ENCODE measurements at places on chromosomes 4 and X.

DNA sequence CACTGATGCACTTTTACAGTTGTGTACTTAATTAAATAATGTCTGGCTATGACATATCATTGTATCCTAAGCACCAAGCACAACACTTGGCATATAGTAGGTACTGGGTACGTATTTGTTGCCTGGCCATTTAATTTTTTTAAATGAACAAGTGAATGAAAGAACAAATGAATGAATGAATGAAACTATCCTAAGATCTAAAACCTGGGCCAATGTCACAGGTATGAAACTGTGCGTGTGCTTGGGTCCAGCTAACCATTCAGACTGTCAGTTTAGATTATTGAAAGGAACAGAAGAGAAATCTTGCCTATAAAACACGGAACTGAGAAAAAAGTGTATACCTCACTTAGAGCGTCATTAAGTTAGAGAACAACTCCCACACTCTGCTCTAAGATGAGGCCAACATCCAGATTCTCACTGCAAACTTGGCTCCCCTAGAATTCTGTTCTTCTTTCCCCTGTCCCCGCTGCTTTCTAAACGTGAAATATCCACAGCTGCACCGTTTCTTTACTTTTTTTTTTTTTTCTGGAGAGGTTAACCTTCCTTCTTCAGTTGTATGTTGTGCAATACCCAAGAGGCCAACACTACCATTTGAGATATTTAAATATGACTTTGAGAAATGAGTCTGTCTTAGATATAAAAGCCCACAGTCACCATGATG lies 17.3 kb upstream of the SEL1L3 start:
- DNase-seq = no peak

DNA sequence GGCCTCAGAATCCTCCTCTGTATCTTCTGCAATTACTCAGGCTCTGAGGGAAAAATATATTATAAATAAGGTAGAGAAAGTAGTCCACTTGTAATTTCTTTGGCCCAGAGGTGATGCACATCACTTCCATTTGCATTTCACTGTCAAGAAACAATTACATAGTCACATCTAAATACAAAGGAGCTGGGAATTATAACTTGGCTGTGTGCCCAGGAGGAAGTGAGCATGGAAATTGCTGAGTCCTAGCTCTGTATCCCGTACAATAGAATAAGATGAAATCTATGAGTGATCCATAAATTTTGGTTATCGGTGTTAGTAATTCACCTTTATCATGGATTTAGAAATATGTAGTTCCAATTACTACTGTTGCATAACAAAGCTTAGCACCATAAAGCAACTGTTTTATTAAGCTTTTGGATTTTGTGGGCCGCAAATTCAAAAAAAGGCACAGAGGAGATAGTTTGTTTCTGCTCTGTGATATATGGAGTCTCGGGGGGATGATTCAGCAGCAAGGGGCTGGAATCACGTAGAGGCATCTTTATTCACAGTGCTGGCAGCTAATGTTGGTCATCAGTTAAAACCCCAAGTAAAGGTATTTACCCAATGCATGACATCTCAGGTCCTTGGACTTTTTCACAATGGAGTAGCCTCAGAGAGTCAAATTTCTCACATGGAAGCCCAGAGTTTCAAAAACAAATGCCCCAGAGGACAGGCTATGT lies 241.4 kb upstream of the GALNT7 start:
- no peak for DNase-seq

DNA sequence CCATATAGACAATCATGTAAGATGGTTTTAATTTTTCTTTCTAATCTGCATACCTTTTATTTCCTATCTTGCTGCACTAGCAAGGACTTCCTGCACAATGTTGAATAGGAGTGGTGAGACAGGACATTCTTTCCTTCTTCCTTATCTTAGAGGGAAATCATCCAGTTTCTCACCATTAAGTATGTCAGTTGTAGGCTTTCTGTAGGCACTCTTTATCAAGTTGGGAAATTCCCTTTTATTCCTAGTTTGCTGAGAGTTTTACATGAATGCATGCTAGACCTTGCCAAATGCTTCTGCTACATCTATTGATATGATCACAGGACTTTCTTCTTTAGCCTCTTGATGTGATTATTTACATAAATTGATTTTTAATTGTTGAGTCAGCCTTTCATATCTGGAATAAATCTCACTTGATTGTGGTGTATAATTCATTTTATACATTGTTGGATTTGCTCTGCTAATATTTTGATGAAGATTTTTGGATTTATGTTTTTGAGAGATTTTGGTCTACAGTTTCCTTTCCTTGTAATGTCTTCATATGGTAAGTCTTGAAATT lies 23.8 kb downstream of the RNF175 start:
- no peak for DNase-seq

DNA sequence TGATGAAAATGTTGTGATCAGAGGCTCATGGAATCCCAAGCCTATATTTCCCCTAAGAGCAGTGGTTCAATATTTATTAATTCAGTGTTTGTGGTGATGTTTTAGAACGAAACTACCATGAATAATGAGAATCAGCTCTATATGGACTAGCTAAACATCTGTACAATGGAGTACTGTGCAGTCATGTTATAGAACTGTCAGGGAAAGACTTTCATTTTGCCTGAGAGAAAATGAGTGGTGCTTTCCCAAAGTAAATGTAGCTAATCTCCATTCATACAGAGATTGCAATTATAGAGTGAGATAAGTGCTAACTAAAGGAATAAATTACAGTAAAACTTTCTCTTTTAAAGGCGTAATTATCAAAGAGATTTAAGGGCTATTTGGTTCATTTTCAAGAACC lies 147.1 kb downstream of the FRAS1 start:
- DNase-seq = no peak

DNA sequence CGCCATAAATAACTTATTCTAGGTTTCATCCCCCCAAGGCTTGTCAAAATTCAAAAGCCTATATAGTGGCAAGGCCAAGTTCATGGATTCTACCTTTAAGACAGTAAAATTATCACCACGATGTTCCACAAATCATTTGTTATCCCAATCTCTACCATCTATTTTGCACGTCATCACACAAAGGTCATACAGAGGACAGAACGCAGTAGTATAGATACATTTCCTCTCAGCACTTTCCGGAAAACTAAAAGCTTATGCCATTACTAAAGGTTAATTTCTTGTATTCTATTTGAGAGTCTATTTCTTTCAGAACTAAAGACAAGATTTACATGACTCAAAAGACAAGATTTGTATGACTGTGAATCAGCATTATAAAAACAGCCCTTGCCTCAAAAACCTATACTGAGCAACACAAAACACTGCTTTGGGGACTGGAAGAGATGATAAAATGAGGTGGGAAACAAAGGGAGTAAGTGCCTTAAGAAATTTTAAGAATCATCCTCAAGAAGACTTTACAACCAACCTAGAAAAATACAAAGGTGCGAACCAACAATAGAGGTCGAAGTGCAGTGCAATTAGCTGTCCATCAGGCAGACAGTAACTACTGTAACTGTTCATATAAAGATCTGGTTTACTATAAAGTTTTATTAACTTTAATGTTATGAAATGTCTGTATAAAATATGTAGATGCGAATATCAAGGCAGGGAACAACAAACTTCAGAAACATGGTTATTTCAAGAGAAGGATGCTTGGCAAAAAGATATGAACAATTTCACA lies 7.6 kb downstream of the UBE2D3 start:
- no peak for DNase-seq

DNA sequence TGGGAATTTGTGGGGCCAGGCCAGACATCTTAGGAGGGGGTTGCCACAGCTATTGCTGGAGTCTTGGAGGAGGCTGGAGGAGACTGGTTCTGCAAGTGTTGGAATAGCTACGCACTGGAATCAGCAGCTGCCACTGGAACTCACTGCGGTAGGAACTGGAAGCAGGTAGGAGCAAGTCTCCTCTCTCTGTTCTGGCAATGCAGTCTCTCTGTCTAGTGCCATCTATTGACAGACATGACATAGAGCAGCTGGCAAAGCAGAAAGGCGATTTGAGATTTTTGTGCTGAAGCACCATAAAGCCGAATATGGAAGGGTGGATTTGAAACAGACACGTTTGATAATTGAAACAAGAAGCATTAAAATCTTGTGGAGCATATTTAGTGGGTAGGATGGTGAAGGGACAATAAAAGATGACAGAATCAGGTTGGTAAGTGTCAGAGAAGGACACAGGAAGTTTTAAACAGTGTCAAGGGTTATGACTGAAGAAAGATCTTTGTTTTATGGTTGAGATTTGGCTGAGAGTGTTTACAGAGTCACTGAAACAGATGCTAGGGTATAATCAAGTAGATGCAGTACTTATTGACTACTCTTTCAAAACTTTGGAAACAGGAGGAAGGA lies 23.5 kb upstream of the SYNPO2 start:
- DNase-seq = no peak

GRCh38 chr4:142535009-142535408 lies 311.1 kb downstream of the INPP4B start:
- no peak for DNase-seq

- DNase-seq = no peak
Measured at GRCh38 chr4:150591406-150591805, 9.5 kb downstream of the MAB21L2 start.

DNA sequence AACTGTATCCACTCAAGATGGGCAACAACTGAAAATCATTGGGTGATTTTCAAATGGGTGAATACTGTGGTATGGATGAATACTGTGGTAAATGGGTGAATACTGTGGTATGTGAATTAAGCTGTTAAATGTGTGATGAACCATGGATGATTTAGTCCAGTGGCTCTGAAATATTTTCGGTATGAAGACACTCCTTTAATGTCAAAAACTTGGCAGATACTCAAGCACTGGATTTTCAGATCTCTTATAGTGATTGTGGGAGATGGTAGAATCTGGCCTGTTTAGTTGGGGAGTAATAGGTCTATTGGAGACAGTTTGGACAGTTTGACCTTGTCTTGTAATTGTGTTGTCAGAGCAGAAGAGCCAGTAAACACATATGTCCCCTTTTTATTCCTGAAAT lies 45.7 kb downstream of the SSX7 start:
- no peak for DNase-seq

- no peak for DNase-seq
Measured at GRCh38 chr4:157727163-157727562, 445.7 kb downstream of the GASK1B start.

DNA sequence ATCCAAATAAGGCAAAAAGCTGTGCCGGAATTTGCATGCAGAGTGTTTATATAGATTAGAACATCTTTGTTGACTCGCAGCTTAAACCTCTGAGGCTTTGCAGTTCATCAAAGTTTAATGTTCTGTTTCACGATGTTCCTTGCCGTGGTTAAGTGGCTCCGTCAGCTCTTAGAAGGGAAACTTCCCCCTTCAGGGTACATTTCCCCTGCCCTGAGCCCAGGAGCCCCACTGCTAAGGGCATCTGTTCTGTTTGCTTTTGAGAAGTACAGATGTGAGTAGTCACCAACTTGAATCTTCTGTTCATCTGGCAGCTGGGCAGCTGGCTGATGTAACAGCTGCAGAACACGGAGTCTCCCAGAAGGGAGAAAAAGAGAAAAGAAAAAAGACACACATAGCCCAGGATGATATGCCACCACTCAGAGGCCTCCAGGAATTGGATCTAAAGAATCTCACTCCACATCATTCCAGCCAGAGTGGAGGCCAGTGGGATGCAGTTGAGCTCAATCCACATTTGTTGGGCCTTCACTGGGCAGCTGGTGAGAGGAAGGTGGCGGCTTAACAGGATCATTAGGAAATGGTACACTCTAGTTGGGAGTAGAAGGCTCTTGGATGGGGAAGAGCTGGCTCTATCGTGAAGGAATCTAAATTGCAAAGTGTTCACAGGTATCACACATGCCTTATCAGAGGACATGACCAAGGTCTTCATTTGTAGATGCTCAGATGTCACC lies 178.7 kb upstream of the RBPJ start:
- DNase-seq = no peak

DNA sequence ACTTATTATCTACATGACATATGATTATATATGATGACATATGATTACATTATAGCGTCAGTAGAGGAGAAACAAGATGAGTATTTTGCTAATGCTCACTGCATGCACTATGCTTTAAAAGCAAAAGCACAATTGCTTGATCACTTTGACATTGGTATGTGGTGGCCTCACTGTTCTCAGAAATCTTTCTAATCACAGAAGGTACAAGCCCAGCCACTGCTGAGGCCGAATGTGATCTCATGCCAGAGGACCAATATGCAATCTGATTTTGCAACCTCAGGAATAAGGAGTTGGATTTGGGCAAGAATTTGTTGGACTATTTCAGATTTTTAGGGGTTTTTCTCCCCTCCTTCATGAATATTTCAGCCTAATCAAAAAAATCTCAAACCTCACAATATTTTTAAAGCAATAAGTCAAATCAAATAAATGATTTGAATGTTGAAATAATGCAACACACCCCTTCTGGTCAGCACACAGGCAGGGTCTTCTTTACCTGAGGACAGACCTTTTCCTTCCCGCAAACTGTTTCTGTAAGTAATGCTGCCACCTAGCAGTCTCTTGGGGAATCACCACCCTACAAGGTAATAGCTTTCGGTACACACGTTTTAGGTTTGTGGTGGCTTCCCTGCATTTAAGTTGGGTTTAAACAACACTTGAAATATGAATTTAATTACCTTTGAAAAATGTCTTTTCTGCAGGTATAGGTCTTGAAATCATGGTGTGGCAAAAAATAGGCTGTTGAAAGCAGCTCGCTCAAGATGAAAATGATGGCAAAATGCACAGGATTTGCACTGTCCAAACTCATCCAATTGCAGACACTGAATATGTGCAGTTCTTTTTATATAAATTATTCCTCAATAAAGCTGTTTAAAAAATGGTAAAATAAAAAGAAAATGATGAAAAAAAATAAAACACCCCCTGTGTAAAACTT lies 4.8 kb upstream of the CXCL13 start:
- DNase-seq = no peak

DNA sequence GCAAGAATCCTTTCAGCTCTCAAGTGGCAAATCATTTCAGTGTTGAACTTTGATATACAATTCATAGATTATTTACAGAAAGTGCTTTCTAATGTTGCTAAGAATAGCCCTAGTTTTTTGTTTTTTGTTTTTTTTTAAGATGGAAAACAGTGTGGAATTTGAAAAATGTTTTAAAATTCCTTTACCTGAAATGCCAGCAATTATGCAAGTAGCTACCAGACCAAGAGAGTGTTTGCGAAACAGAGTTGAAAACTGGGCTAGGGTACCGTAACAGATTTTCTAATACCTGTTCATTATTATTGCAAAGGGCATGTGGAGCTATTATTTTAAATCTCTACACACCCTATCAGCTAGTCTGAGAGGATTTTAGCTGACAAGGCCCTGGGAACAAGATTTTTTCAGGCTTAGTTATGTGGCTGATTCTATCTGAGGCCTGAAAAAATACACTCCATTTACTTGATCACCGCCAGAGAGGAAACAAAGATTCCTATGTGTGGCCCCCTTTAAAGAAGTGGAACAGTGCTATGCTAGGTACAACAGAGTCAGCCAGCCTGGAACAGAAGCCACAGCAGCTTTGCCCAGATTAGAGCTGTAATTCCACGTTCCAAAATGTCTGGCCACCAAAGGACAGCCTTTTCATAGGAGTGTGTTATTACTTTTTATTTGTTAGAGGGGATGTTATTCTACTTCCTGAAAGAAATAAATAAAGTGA lies 46.9 kb upstream of the SLC39A8 start:
- no peak for DNase-seq

GRCh38 chr4:17206829-17207801 lies 304.8 kb downstream of the QDPR start:
- no peak for DNase-seq

Measured in stimulated activated CD8-positive, alpha-beta memory T cell treated with anti-CD3 and anti-CD28 coated beads, Interleukin-2, amount 100 ng/mL, for 1 hour (primary cell).